ENCODE measurements at places on chromosomes 5 and 9. TPM values are rescaled to one million over a fixed set of nuclear protein-coding genes. Genes with fewer than 3 reads are reported as not detected.

The PLEKHG4B gene
- polyA plus RNA-seq, result not detected

DNA sequence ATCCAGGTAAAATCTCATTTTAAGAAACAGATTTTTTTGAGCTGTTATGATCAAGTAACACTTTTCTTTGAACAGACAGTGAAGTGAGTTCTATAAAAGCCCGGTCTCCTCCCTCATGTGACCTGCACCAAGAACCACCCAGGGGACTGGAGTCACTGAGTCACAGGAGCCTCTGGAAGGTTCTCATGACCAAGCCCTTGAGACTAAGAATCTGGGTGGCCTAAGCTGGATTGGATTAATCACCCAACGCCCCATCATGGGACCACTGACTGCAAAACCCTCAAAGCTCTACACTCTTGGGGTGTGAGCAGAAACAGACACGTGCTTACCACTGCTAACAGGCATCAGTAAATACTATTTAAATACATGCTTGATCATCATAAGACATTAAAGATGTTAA is 48.4 kb downstream of the SECISBP2 start:
- no peaks in the 10 kb centered on the region for H3K4me1 ChIP-seq
- no peak for DNase-seq
- peaks cover 30% of the 10 kb centered on the region for H3K36me3 ChIP-seq
- no peak overlapping the region for H3K4me3 ChIP-seq

The ANKRD20A1 gene
- 0.44 TPM for polyA plus RNA-seq

- peaks cover 3% of the 10 kb centered on the region for H3K4me1 ChIP-seq
- no peak overlapping the region for H3K4me3 ChIP-seq
- H3K36me3 ChIP-seq, result no peaks in the 10 kb centered on the region
- DNase-seq, result no peak
- no peaks in the 10 kb centered on the region for H3K27me3 ChIP-seq
These were observed 24.2 kb downstream of the OCLN start for GRCh38 chr5:69516769-69517168.
